ENCODE measurements at places on chromosomes 12 and 14. TPM values are rescaled to one million over a fixed set of nuclear protein-coding genes. Genes with fewer than 3 reads are reported as not detected.

Gene PTGER2
- 10.3 TPM for total RNA-seq

- no peak for DNase-seq
- no peaks in the 10 kb centered on the region for H3K4me1 ChIP-seq
- no peaks in the 10 kb centered on the region for H3K36me3 ChIP-seq
- H3K27ac ChIP-seq = no peak overlapping the region
- H3K27me3 ChIP-seq = no peaks in the 10 kb centered on the region
These were observed 423.6 kb downstream of the BTG1 start for GRCh38 chr12:91722072-91722471.

- H3K36me3 ChIP-seq = no peaks in the 10 kb centered on the region
- peaks cover 44% of the 10 kb centered on the region for H3K27me3 ChIP-seq
- peaks cover 33% of the 10 kb centered on the region for H3K4me1 ChIP-seq
- no peak for DNase-seq
These were observed 387 bp upstream of the GSC start for GRCh38 chr14:94770251-94770749.

Gene PPP1R36
- not detected for total RNA-seq

Gene GPD1
- total RNA-seq = 65.3 TPM

- H3K27me3 ChIP-seq = no peaks in the 10 kb centered on the region
- H3K4me3 ChIP-seq = peak within 1 kb of the TSS; percentile 18
- H3K27ac ChIP-seq = no peak within 1 kb of the TSS
- no peak for DNase-seq
- H3K4me1 ChIP-seq = peaks cover 13% of the 10 kb centered on the region
These were observed at the start of gene GRIN2B for GRCh38 chr12:13981296-13981962. Gene GRIN2B, minus strand, starts transcription at chr12:13981602. Its CDS starts 115,394 bp downstream, at chr12:13866208.

- H3K4me1 ChIP-seq = no peaks in the 10 kb centered on the region
- H3K27ac ChIP-seq = no peak overlapping the region
- H3K36me3 ChIP-seq = no peaks in the 10 kb centered on the region
- H3K4me3 ChIP-seq = no peak overlapping the region
- no peaks in the 10 kb centered on the region for H3K27me3 ChIP-seq
These were observed 33.6 kb upstream of the MAP3K9 start for GRCh38 chr14:70842851-70843462.

DNA sequence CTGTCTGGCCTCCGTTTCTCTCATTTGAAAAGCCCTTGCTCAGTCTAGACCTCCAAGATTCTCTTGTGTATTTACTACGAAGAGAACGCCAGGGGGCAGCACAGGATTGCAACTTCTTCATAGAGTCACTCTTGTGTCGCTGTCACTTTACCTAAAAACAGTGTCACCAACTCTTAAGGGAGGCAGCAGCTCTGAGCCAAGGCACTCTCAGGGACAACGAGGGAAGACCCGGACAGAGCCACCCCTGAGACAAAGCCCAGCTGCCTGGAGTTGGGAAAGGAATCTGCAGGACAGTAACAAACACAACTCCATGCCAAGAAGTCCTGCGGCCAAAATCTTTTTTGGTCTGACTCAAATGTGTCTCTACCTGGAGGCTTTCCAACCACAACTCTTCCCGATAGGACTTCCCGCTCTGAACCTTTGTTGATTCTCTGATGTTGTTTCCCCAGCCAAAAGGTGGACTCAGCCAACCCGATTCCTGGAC lies 9.6 kb upstream of the RPAP3 start:
- H3K27ac ChIP-seq = peak overlapping the region; percentile 86
- DNase-seq = no peak
- H3K4me1 ChIP-seq = peaks cover 44% of the 10 kb centered on the region
- no peak overlapping the region for H3K4me3 ChIP-seq
- no peaks in the 10 kb centered on the region for H3K27me3 ChIP-seq

DNA sequence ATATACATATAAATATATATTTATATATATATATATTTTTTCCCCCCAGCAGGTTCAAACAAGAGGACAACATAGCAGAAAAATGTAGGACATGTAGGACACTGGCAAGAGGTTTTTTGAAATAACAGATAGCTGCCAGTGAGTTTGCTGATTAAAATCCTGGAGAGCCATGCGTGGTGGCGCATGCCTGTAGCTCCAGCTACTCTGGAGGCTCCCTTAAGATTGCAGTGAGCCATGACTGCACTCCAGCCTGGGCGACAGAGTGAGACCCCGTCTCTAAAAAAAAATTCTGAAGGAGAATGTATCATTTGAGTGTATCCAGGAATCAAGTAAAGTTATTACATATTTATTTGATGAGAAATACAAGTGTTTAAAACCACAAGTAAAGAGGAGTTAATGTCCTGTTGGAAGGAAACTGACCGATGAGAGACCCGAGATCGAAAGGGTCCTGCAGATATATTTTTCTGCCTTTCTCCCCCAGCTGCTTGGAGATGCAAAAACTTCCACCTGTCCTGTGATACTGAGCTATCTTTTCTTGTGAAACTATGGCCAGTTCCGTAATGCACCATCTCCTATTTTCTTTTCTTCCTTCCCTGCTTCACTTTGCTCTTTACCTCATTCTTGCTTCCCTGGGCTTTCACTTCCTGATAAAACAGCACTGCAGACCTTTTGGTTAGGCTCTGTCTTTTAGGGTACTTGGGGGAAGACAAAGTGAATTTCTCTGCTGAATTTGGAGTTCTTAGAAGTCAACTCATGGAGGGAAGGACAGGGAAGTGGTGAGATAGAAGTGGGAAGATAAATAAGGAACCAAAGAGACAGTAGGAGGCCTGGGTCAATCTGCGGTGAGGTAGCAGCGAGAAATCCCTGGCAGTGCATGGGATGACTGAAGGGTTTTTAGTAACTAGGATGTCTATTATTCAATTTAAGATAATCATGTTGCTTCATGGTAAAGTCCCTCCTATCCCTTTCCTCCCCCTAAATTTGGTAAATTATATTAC lies 41.2 kb upstream of the SLC2A13 start:
- H3K4me1 ChIP-seq = no peaks in the 10 kb centered on the region
- H3K27me3 ChIP-seq = no peaks in the 10 kb centered on the region
- no peak overlapping the region for H3K27ac ChIP-seq
- DNase-seq = no peak

GRCh38 chr12:102539651-102540553 lies 59.5 kb upstream of the IGF1 start:
- H3K4me1 ChIP-seq = peaks cover 12% of the 10 kb centered on the region
- no peaks in the 10 kb centered on the region for H3K36me3 ChIP-seq
- H3K27me3 ChIP-seq = no peaks in the 10 kb centered on the region
- H3K4me3 ChIP-seq = no peak overlapping the region

GRCh38 chr12:124927201-124928094 lies 13.0 kb upstream of the UBC start:
- H3K27me3 ChIP-seq = no peaks in the 10 kb centered on the region
- H3K4me3 ChIP-seq = peak overlapping the region; percentile 77
- H3K4me1 ChIP-seq = peaks cover 14% of the 10 kb centered on the region
- H3K36me3 ChIP-seq = no peaks in the 10 kb centered on the region

DNA sequence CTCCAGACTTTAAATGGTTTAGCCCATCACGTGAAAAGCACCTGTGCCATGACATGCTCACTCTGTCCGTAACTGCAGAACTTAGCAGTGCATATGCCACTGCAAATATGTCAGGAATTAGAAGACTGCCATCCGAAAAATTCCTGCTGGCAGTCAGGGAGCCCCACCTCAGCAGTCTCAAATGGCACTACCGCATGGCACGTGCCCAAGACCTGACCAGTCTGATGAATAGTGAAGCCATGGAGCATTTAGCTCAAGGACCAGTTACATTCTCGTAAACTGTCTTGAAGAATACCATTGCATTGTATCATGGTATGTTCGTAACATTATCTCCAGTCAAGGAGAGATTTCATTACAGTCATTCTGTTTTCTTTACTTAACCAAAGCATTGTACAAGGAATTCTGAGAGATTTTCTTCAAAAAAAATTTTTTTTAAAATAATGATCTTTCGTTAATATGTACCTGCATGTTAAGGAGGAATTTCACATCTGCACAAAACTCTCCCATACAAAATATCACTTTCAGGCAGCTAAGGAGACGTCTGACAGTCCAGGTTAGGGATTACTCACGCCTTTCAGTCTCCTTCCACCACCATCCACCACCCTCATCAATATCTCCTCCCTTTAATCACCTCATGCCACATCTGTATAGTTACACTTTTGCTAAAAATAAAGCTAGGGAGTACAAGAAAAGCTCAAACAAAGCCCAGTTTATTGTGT lies 138.5 kb downstream of the ANO2 start:
- H3K36me3 ChIP-seq = no peaks in the 10 kb centered on the region
- H3K27ac ChIP-seq = no peak overlapping the region
- no peak for DNase-seq
- no peaks in the 10 kb centered on the region for H3K4me1 ChIP-seq

DNA sequence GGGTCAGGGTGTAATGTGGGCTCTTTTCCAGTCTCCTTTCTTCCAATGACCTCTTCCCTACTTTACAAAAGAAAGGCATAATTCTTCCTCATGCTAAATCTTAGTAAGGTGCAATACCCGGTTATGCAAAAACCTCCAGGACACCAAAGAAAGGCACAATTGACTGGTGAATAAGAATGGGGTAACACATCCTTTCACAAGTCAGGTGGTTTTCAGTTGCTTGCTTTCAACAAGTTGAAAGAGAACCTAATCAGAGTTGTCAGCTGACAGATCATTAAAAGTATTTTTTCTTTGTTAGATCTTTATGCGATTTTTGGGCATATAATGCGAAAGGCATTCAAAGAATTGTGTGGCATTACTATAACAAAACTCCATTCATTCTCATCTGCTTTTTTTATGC lies 1.3 kb upstream of the AEBP2 start:
- H3K27me3 ChIP-seq = no peaks in the 10 kb centered on the region
- H3K4me1 ChIP-seq = peaks cover 22% of the 10 kb centered on the region
- H3K36me3 ChIP-seq = no peaks in the 10 kb centered on the region
- DNase-seq = no peak
- no peak overlapping the region for H3K4me3 ChIP-seq

Gene DNAH10
- not detected for total RNA-seq

Gene TWF1
- total RNA-seq = 71.0 TPM

Gene CD9
- total RNA-seq = 366 TPM

DNA sequence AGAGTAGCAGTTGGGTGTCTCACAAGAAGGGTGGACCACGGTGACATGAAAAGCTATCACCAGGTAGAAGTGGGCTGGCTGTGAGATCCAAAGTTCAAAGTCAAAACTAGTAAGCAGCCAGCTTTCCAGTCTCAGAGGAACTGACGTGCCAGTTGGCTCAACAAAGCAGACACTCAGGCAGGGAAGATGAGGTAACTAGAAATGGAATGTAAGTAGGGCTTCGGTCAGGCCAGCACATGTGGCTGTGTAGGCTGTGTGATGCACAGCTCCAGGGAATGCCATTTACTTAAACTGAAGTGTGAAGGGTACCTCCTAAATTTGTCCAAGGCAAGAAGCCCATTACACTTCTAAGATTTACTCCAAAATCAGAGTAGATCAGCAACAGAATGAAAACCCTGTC lies 43.6 kb downstream of the PTPRR start:
- no peak for DNase-seq
- H3K36me3 ChIP-seq = no peaks in the 10 kb centered on the region
- no peak overlapping the region for H3K4me3 ChIP-seq
- no peaks in the 10 kb centered on the region for H3K27me3 ChIP-seq
- H3K27ac ChIP-seq = no peak overlapping the region

DNA sequence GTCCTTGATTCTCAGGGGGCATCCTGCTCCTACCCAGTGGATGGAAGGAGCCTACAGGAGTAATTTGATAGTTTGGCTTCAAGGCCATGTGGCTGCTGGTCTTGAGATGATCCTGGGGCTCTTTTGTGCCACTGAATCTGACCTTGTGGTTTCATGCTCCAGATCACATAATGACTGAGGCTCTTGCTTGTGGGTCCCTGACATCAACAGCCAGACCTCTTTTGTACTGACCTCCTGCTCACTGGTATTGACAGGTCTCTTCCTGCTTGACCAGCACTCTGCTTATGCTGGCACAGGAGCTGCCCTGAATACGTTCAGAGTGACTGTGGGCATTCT lies 23.2 kb upstream of the JPH4 start:
- no peak for DNase-seq
- H3K27me3 ChIP-seq = no peaks in the 10 kb centered on the region
- H3K4me1 ChIP-seq = no peaks in the 10 kb centered on the region
- no peaks in the 10 kb centered on the region for H3K36me3 ChIP-seq
